ENCODE measurements at places on chromosomes 1 and 21.

DNA sequence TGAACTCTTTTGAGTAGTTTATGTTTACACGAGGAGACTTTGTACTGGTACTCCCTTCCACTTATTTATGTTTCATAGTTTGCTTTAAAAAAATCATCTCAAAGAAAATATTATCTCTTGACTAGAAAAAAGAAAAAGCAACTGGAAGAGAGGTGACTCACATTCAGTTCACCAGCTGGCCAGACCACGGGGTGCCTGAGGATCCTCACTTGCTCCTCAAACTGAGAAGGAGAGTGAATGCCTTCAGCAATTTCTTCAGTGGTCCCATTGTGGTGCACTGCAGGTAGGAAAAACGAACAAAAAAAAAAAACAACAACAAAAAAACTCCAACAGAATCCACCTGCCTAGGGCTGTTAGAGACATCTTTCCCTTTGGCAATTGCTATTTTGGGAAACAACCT is 102.9 kb downstream of the PTPRC start:
- no peak for DNase-seq

- DNase-seq, result no peak
Measured at GRCh38 chr1:228241259-228241658, 33.4 kb downstream of the OBSCN start.

DNA sequence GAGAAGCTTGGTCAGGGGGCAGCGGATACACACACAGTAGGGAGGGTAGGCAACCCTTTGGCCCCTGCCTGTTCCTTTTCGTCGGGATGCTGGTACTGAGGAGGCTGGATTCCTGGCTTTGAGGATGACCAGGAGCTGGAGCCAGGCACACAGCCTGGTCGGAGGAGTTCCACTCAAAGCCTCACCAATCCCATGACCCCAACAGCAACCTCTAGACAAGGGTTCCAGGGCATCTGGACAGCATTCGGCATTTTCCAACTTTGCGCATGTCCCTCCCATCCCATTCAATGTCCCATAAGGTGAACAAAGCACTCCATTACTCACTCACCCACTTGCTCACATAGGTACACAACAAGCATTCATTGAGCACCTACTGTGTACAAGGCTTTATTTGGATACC is 42.6 kb upstream of the HMGB4 start:
- DNase-seq, result no peak

DNA sequence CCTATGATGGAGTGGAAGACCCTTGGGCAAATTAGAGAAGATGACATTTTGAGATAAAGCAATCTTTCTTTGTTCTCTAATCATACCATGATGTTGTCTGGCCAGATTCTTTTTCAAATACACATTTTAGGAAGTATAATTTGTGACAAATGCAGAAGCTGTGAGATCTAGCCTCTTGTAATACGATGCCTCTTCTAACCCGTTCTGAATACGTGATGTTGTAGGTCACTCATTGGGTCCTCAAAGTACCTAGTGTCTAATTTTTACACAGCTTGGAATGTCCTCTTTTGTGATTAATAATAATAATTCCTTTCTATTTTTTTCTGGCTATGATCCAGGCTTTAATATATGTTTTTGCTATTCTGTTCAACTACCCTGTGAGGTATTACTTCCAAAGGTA is 502.7 kb downstream of the NUF2 start:
- no peak for DNase-seq

GRCh38 chr1:67052741-67053534 is 1.0 kb downstream of the SLC35D1 start:
- peak; percentile 16 for DNase-seq

GRCh38 chr1:20603504-20604464 is 14.9 kb downstream of the CDA start:
- DNase-seq, result no peak

GRCh38 chr1:3452866-3453175 is 1.6 kb upstream of the ARHGEF16 start:
- no peak for DNase-seq

- no peak for DNase-seq
Measured at GRCh38 chr1:21773585-21773984, 9.4 kb downstream of the USP48 start.

- DNase-seq, result peak; percentile 19
Measured at GRCh38 chr21:31136891-31137290, 98.6 kb upstream of the KRTAP19-8 start.

DNA sequence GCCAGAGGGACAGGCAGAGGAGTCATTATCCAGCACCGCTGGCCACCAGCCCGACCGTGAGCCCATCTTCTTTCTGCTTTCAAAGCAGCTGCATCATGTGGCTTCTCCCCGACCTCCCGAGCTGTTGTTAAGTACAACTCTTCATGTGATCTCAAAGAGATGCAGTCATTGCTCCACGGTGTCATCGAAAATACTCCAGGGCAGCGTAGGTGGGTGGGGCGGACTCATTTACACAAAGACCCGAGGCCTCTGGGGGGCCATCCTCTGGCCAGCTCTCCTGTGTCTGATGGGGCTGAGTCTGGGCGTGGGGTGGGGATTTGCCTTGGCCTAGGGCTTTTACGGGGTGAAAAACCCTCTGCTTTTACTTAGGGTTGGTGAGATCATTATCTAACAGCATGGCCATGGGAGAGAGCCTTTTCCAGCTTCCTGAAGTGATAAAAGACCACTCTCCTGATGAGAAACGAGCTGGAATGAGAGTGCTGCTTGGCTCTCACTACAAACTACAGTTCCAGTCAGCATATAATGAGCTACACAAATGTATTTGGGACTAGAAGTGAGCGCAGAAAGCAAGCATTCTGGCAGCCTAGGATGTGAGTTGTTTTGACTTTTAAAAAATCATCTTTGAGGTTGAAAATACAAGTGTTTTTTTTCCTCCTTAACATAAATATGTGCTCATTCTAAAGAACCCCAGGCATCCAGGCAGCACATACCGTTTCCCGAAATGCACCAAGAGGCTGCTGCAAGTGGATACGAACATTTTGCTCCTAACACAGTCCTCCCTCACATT is 165.0 kb downstream of the RHOU start:
- no peak for DNase-seq

- no peak for DNase-seq
Measured at GRCh38 chr1:174892016-174892415, 107.7 kb upstream of the CACYBP start.

GRCh38 chr1:143717434-143717833 is 254.4 kb downstream of the FAM72C start:
- DNase-seq, result no peak

DNA sequence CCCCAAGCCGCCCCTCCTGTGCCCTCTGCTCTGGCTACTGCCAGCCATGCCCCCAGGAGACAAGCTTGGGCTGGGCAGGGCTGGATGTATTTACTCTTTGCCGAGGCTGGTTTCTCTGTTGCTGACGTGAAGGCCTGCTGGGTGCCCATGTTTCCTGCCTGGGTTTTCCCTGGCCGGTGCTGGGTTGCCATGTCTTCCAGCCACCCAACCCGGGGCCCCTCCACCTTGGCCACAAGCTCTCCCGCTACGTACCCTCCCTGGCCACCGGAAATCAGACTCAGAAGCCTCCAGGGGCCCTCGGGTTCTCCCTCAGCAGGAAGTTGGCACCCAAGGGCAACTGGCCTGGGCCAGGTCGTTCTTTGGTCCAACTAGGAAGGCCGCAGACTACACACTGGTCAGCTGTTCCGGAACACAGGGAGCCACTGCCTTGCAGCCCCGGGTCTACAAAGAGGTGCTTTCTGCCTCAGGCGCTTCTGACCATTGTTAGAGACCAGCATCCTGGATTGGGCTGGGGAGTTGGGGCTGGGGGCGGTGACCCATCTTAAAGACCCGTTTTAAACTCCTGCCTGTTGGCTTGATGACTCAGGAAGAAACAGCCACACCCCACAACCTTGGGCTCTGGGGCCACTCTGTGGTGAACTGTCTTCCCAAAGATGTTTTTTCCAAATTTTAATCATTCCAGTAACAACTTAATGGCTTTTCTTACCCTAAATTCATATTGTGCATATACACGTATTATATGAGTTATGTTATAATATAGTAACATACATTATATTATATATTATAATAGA is 71.2 kb upstream of the RUNX3 start:
- no peak for DNase-seq

DNA sequence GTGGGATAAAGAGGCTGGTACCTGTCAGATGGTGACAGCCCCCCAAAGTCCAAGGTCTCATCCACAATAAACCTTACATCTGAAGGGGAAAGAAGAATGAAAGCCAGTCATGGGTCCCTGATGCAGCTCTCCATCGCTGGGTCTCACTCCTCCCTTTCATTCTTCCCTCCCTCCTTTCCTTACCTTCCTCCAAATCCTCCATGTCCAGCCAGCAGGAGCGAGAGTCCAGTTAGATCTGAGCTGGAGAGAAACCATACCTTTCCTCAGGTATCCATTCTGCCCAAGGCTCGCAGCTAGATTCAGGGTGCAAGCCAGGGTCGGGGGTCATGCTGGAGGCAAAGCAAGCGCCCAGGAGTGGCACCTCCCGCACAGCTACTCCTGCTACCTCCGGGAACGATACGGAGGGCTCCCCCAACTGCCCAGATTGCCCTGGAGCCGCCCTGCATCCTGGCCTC is 421 bp downstream of the PSRC1 start:
- peak; percentile 24 for DNase-seq

DNA sequence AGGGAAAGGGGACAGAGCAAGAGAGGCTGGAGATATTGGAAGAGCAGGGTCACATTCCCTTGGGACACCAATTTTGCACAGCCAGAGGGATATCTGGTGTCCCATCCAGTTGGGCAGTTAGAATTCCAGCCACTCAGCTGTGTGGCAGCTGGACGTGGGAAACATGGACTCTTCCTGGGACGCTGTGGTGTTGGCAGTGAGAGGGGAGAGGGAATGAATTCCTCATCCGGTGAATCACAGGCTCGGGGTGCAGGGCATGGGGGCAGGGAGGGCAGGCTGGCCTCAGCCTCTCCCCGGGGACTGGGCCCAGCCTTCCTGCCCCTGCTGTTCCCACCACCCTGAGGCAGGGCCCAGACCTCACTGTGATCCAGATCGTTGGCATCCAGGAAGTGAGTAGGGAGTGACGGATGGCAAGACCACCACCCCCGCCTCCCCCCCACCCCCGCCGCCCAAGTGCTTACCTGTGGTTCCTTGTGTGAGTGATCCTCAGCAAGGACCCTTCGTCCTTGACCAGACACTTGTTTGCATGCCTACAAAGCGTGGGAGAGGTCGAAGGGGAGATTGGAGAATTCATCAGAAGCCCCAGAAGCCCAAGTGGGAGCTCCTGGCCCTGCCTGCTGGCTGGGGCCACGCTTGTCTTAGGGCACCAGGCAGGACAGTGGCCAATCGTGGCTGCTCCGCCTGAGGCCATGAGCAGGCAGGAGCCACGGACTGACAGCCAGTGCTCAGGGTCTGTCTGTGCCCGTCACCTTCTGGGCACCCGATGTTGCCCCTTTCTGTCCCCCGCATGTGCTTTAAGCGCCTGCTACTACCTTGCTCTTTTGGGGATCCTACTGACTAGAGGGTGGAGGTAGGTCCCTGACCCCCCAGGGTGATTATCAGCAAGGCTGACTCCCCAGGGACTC is 8.7 kb downstream of the WNT3A start:
- DNase-seq, result no peak

GRCh38 chr1:20626524-20626923 is 6.7 kb upstream of the PINK1 start:
- no peak for DNase-seq

DNA sequence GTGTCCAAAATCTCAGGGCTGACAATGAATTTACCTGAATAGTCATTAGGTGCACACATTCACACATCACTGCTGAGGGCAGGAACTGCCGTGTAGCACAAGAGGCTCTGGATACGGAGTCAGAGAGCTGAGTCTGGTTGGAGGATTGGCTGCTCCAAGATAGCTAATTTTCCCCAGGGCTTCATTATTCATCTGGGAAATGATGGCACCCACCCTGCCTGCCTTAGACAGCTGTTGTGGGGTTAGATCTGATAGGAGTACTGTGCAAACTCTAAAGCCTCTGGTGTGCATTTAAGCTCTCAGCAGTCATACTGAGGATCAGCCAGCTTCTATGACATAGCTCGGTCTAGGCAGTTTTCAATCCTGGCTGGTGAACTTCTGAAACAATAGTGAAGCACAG is 67.0 kb downstream of the LMX1A start:
- DNase-seq, result no peak

GRCh38 chr1:71557138-71557537 is 476.3 kb upstream of the ZRANB2 start:
- no peak for DNase-seq

DNA sequence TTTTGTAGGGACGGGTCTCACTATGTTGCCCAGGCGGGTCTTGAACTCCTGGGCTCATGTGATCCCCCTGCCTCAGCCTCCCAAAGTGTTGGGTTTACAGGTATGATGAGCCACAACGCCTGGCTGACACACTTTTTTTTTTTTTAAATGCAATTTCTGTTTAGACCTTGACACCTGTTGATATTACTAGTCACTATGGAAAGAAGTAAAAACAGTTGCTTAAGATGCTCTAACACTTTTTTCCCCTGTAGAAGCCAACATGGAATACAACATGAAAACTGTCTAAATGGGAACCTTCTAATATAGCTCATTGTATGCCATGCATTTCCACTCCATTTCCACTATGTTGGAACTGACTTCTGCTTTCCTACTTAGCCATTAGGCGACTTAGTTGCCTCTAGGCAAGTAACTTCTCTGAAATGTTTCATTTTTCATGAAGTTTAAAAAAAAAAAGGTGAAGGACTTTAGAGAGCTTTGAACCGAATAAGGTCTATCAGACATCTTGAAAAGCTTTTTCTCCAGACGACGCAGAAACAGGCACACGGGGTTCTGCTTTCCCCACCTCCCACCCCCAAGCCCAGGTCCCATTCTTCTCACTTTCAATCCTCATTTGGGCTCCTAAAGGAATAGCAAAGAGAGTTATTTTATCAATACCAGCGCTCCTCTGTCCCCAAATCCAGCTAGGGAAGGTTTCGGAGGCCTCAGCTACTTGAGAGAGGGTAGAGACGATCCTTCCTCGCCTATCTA is 648 bp upstream of the DR1 start:
- no peak for DNase-seq

- no peak for DNase-seq
Measured at GRCh38 chr1:152148981-152149380, 10.0 kb downstream of the RPTN start.

DNA sequence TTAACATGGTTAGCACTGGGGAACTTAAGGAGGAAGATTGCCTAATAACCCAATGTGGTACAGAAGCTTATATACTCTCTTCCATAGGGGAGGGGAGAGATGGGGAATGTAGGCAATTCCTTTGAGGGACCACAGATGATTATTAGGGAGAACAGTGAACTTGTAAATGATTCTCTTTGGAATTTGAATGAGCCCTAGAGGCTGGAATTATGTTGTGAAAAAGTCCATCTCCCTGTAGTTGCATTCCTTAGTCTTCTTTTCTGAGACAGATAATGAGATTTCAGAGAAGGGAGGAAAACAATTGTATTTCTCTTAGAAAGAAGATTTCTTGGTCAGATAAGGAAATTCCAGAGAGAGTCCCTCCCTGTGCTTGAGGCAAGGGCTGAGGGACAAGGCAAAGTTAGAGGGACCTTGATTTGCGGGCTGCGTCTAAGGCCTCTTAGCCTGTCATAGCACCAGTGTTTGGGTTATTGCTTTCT is 89.0 kb upstream of the HMCN1 start:
- DNase-seq, result no peak

All from GM20000 (cell line).